ENCODE measurements at places on chromosomes 5 and 9.

DNA sequence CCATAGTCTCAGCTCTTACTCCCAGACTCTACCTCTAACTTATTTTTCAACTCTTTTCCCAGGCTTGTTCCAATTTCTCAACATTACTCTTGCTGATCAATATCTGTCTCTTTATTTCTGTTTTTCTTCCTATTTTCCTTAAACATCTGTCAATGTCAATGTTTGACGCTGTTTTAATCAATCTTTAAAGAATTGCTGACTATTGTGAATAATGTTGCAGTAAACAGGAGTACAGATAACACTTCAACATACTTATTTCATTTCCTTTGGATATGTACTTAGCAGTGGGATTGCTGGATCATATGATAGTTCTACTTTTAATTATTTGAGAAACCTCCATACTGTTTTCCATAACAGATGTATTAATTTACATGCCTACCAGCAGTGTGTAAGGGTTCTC lies 229.0 kb downstream of the TRIM36 start:
- no peak for DNase-seq

GRCh38 chr9:86253577-86253976 lies 5.9 kb downstream of the C9orf153 start:
- DNase-seq, result no peak

GRCh38 chr5:54885636-54886035 lies 99.8 kb downstream of the ESM1 start:
- DNase-seq, result no peak

GRCh38 chr9:5361326-5362010 lies 21.8 kb upstream of the RLN1 start:
- no peak for DNase-seq

- DNase-seq, result no peak
Measured at GRCh38 chr5:4581289-4581688, 558.8 kb upstream of the ADAMTS16 start.

DNA sequence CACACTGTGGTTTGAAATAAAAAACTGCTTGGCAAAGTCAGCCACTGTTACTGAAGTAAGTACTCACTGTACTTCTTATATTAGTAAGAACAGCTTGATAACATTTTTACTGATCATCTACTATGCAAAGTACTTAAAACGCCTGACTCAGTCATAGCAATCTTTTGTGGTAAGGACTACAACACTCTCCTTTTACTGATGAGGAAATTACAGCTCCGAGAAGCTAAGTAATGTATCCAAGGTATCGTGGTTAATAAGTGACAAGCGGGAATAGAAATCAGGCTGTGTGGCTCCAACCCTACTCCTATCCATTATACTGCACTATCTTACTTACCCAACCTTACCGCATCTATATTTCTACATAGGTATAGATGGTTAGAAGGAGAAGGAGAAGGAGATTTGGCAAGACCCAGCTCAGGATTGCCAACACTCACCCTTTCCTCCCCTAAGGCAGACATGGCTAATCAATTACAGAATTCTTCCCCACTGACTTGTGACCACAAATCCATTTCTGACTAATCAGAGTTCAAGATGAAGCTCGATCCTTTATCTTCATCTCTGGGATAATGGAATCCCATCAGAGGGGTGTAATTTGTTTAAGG lies 281.4 kb downstream of the SPOCK1 start:
- DNase-seq, result no peak

DNA sequence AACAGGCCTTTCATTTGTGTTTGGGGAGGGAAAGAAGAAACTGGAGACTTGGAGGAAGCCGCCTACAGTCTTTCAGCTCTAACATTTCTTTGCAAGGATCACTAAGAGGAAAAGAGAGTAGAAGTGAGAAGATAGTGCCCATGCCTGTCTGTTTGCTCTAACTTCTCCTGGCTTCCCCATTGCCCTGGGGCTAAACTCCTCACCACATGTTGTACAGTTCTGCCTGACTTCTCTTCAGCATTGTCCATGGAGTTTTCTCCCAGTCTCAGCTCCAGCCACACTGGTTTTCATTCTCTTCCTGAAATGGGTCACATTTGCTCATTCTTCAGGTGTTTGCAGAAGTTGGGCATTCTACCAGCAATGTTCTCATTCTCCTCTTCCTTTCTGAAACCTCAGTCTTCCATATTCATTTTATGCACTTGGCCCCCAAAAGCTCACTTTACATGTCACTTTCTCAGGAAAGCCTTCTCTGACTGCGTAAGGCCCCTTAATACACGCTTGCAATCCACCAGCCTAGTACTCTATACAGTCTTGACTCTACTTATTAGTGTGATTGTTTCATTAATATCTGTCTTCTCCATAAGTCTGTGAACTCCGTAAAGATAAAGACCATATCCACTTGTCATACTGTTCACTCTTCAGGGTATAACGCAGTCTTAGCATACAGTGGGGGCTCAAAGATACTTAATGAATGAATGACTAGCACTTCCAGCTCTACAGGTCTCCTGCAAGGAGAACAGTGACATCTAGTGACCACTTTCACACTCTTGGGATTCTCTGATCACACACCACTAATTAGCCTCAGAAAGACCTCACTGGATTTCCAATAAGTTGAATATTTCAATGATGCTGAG lies 40.2 kb upstream of the TRIM32 start:
- DNase-seq, result no peak

GRCh38 chr5:133330956-133331355 lies 279.1 kb downstream of the HSPA4 start:
- no peak for DNase-seq

DNA sequence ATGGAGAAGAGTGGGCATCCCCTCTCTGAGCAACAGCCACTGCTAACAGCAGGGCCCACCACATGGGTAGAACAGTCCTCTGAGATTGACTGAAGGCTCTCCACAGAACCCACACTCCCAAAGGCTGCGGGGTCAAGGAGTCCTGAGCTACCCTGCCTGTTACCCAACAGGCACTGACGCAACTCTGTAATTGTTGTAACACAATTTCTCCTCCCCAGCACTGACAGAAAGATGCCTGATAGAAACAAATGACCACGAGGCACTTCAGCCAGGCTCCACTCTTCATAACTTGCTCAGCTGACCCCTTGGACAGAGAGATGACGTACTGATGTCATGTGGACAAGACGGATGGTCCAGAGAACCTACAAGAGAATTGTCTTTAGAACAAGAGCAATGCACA lies 220.7 kb downstream of the SPOCK1 start:
- no peak for DNase-seq

DNA sequence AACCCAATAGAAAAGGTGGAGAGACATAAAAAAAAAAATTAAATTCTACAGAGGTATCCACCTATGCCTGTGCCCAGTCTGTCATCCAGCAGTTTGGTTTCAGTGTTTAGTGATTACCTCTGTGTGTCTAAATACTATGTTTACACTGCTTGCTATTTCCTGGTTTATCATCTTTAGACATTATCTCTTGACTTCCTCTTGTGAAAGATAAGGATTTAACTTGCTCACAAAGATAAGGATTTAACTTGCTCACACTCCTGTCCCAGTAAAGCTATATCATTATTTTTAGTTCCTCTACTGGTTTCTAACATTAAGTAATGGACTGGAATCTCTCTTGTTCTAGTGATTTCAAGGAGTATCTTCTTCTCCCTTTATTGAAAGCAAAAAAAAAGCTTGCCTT lies 53.9 kb upstream of the ZFR start:
- DNase-seq, result no peak

DNA sequence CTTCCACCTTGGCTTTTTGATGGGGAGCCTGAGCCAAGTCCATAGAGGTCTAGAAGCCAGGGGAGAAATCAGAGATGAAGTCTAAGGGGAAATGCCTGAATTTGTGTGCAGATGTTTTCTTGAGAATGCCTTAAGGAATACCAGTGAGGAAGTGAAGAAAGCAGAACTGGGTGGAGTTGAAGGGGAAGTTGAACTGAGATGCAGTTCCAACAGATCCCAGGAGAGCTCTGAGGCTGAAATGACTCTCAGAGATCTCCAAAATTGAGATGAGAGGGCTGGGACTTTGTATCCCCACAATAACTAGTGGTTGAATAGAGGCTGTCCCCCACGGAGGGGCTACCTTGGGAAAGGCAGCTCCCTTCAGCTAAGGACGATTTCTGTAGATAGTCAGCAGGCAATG lies 197.1 kb downstream of the ZNF462 start:
- DNase-seq, result no peak

- no peak for DNase-seq
Measured at GRCh38 chr5:82799361-82800077, 277.7 kb downstream of the TMEM167A start.

DNA sequence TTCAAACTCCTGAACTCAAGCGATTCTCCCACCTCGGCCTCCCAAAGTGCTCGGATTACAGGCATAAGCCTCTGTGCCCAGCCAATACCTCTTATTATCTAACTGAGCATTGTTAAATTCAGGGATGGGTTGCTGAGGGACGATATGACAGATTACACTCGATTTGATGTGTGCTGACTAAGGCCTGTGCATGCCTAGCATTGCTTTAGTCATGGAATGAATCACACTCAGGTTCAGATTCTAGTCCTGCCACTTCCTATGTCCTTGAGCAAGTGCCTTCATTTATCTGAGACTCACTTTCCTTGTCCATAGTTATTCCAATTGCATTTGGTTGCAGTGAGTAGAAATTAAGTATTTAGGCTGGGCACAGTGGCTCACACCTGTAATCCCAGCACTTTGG lies 19.5 kb downstream of the THBS4 start:
- no peak for DNase-seq

- DNase-seq, result no peak
Measured at GRCh38 chr9:129428864-129429577, 191.9 kb downstream of the C9orf50 start.

DNA sequence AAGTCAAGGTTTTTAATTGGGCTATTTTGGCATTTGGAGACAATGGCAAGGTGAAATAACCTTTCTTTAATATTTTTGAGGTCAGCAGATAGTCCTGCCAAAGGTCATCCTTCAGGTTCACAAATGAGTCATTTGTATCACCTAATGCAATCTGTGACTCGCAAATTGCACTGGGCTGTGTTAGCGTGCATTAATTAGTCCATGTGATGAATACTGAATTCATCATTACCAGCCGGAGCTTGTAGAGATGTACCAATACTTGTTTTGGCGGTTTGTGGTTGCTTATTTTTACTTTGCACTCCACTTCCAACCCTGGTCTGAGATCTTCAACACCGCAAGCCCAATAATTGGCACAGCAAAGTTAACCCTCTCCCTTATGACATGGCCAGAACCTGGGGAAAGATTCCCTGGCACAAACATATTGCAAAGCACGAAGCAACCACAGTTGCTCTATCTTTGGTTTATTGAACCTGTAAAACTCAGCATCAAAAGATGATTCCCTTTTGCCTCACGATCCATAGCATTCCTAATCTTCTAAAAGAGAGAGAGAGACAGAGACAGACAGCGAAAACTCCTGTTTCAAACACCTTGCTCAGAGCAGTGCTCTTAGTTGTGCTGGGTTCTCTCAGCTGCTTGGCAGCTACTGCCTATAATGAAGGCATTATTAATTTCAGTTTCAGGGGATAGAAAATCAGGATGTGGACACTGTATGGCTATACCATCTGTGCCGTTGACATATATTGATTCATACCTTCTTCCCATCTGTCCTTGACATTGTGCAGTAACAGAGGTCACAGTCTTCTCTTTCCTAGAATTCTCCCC lies 178.1 kb downstream of the EBF1 start:
- DNase-seq, result no peak

- no peak for DNase-seq
Measured at GRCh38 chr9:137487454-137488326, 28.6 kb upstream of the NSMF start.

DNA sequence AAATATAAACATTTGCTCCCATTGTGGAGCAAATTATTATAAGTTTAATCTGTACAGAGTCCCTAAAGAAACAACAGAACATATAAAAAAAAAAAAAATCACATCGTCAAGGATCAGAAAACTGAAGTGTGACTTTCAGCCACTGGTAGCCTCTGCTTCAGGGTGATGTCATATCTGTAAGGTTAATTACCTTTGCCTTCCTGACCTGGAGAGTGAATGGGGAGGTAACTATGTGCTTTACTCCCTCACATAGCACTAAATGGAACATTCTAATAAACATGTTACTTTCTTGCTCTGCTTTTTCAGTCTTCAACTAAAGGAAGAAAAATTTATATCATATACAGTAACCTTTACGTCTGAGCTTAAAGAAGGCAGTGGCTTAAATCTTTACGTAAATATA lies 70.3 kb upstream of the TRPM3 start:
- DNase-seq, result no peak

DNA sequence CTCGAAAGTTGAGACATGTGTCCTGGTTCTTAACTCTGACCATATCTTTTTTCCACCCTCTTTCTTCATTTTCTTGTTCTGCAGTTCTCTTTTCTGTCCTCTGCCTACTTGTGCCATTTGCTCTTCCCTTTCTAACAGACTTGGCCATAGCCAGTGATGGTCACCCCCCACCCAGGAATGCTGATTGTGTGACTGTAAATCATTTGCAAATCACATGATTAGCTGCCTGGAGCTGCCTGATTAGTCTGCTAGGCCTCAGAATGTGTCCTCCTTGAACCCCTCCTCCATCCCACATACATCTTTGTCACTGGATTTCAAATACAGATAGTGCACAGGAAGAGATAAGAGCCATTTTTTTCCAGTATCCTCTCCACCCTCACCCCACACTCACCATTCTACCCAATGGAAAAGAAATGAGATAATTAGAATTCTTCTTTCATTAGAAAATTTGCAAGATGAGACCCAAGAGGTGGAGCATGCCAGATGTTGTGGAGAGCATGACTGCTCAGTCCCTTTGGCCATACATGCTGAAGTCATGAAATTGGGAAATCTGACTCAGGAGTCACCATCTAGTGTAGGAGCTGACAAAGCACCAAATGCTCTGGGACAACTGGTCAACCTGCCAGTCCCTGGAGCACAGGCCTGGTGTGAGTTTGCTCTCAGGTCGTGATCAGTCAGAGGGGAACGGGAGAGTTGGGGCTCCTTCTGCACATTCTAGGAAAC lies 538.2 kb downstream of the CCDC171 start:
- no peak for DNase-seq

DNA sequence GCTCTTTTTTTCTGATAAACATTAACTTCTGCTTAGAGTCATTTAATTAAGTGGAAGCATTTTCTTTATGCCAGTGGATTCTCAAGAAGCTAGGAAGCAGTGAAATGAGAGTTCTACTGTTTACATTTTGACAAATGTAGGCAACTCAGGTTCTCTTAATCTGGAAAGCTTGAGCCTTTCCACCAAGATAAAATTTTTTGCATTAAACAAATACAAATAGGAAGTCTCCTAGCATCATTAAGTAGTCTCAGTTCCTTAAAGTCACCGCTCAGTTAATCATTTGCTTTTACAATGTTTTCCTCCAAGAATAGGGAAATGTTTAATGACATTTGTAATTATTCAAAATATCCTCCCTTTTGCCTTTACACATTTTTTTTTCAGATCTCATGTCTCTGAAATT lies 290.4 kb upstream of the PDE4D start:
- no peak for DNase-seq

Measured in stimulated activated CD4-positive, alpha-beta T cell treated with anti-CD3 and anti-CD28 coated beads, Interleukin-2, amount 100 ng/mL, for 24 hours (primary cell).